ENCODE measurements at places on chromosomes 2 and 18.

DNA sequence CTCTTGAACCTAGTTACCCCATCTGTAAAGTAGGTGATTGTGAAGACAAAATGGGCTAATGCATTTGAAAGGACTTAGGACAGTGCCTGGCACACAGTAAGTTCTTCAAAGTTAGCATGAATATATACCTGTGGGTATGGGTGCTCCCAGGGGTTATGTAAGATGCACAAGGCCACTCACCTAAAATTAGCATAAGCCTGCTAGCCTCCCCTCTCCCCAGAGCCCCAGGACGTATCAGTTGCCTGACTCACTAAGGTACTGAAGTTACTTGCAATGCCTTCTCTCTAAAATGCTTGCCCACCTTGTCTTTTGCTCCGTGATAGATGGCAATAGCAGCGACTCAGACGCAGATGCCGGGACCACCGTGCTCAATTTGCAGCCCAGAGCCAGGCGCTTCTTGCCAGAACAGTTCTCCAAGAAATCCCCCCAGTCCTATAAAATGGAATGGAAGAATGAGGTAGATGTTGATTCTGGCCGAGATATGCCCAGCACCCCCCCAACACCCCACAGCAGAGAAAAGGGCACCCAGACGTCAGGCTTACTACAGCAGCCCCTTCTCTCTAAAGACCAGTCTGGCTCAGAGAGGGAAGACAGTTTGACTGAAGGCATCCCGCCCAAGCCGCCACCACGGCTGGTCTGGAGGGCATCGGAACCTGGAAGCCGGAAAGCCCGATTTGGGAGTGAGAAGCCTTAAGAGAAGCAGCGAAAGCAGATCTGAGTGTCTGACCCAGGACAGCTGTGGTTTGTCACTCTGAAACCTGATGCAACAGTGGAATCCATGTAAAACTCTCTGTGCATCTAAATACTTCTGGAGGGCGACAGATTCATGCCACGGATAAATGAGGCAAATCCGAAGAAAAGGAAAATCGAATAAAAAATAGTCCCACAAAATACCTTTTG, 53.8 kb upstream of the TMEM182 start:
- no peak for DNase-seq

- DNase-seq: no peak
Measured at GRCh38 chr18:75441896-75442295, 14.4 kb upstream of the SMIM21 start.

DNA sequence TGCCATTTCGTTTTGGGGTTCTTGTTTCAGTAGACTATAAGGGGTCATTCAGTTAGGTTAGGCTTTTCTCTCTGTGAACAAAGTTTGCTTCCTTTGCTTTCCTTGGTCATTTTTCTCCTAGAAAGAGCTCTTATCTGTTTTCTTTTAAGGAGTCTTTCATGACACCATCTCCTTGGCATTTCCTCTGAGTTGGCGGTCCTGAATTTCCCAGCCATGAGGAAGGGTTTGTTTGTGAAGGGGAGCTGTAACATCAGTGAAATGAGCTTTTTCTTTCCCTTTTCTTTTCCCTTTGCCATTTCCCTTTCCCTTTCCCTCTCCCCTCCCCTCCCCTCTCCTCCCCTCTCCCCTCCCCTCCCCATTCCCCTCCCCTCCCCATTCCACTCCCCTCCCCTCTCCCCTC, 61.7 kb downstream of the MAP4K4 start:
- DNase-seq: no peak

DNA sequence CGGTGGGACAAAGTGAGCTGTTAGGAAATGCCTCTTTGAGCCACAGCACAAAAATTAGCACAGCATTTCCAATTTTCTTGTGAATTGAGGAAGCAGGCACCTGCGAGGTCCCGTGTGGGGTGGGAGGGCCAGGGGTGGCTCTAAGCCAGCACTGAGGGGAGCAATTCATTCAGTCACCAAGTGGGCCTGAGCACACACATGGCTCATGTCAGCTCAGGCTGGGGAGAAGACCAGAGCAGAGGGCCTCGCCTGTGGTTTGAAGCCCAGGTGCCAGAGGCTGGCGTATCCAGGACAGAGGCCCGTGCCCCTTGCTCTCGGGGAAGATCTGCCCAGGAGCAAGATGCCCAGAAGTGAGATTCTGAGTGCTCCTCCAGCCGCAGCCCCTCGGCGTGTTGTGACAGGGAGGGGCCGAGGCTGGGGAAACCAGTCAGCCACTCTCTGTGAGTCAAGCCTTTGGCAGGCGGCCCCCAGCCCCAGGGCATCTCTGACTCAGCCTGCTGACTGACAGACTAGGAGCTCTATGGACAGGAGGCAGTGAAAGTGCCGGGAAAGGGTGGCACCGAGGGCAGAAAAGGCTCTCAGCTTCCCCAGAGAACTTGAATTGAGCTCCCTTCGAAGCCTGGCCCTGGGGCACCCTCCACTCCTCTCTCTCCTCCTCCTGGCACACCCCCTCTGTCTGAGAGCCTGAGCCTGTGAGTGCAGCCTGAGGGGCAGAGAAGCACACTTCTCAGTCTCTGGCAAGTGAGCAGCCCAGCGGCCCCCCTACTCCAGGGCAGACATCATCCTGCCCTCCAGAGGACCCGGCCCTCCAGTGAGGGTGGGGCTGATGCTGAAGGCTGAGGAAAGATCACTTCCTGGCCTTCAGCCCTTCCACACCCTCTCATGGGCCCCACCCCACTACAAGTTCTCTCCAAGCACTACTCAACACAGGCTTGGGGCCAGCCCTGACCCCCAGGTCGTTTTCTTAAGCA, 32.3 kb downstream of the CYP26B1 start:
- peak; percentile 10 for DNase-seq

GRCh38 chr2:98457045-98457696, 12.5 kb downstream of the INPP4A start:
- DNase-seq: no peak

GRCh38 chr2:73279852-73280251, 4.4 kb downstream of the FBXO41 start:
- no peak for DNase-seq

DNA sequence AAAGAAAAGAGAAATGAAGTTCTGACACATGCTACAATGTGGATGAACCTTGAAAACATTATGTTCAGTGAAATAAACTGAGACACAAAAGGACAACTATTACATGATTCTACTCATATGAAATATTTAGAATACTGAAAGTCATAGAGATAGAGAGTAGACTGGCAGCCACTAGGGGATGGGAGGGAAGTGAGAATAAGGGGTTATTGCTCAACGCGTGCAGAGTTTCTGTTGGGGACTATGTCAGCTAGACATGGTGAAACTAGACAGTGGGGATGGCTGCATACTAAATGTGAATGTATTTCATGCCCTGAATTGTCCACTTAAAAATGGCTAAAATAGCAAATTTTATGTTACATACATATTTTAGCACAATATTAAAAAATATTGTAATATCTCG, 108.7 kb upstream of the ATL2 start:
- no peak for DNase-seq

DNA sequence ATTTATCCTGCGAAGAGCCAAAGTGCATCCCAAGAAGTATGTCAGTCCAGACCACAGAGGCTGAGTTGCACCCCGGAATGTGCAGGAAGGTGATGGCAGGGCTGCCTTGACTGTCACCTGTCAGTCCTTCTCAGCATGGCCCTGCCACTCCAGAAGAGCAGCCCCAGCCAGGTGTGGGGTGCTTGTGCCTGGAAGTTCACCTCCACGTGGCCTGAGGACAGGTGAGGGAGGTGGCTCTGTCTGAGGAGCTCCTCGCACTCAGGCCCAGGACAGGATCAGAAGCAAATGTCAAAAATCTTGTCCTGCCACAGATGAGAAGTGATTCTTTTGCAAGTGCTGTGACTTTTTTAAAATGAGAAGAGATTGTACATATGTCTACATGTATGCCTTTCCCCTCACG, 31.4 kb upstream of the B3GNT7 start:
- no peak for DNase-seq

DNA sequence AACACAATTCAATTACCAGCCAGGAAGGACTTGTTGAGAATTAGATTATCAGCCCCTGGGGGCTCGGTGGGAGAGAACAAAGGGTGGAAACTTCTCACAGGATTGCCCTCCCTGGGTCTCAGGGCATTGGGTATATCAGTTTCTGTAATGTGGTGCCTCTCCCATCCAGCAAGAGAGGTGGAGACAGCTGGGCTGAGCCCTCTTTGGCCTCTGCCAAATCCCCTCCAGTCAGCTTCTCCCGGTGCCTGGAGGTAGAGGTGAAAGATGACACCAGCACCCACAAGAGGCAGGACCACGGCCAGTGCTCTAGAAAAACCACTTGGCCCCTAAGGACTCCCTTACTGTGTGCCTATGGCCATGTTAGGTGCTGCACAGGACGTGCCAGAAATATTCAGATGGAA, 179.7 kb downstream of the HAUS1 start:
- DNase-seq: no peak

DNA sequence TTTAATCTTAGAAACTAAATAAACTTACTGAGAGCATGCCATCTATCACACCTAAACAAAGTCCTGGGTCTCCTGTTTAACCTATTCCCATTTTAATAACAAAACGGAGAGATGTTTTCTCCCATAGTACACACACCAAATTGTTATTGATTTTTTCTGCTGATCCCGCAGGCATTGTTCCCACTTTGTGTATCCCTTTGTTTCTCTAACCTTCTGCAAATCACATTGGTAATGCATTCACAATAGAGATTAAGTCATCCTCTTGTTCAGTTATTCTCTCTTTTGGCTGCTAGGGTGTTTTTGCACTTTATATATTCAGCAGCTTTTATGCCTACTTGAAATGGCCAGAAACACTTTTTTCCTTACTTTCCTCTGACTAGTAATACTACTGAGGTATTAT, 1071.9 kb upstream of the CDH2 start:
- no peak for DNase-seq

Measured in left lung (tissue), 14 donors.